ENCODE measurements at places on chromosomes 13 and 19.

- DNase-seq: no peak
These were observed 63.4 kb downstream of the EFNB2 start for GRCh38 chr13:106471957-106472543.

- no peak for DNase-seq
These were observed 690 bp upstream of the SGTA start for GRCh38 chr19:2783781-2784145.

DNA sequence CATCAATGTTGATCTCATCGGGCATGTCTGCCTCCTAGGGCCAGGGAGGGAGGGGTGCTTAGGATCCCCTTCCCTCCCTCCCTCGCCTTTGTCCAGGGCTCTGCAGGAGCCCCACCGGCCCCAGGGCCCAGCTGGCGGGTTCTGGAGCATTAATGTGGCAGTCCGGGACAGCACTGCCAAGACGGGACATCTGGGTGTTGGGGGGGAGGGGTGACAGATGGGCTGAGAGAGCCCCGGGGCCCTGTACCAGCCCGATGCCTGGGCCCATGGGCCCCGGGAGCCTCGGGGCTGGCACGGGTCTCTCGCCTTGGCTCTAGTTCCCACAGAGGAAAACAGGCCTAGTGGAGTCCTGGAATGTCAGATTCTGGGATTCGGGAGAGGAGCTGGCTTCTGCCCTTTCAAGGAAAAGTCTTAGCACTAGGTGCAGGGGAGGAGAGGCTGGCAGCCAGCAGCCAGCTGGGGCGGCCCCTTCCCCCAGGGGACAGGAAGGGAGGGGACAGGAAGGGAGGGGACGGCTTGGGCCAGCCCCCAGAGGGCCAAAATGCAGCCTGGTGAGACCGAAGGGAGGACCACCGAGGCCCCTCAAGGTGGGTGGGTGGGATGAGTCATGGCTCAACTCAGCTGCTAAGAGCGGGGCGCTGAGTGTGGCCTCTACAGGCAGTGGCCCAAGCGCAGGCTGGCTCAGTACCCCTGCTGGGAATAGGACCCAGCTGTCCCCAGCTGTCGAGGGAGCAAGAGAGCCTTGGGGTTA lies 3.1 kb downstream of the PPP1R14A start:
- no peak for DNase-seq

GRCh38 chr13:99281811-99282263 lies 23.7 kb upstream of the GPR18 start:
- DNase-seq: peak; percentile 62

DNA sequence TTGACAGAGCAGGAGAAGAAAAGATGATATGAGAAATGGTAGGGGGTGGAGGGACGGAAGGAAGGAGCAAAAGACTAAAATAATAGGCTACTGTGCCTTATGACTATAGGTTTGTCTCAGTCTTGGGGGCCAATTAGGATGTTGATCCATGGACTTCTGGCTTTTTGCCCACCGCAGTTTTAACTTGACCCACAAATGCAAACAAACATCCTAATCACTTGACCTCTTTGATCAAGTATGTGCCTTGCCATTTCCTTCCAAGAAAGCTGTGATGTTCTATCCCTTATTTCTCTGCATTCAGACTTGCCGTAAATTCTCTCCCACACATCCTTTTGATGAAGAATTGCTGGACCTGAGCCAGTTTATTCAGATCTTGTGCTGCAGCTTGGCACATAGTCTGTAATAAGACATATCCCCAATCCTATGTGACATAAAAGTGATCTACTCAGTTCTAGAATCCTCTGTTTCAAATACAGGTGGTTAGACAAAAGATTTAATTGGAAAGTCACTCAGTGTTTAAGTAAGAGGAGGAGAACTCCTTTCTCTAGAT lies 62.8 kb downstream of the TPT1 start:
- no peak for DNase-seq

DNA sequence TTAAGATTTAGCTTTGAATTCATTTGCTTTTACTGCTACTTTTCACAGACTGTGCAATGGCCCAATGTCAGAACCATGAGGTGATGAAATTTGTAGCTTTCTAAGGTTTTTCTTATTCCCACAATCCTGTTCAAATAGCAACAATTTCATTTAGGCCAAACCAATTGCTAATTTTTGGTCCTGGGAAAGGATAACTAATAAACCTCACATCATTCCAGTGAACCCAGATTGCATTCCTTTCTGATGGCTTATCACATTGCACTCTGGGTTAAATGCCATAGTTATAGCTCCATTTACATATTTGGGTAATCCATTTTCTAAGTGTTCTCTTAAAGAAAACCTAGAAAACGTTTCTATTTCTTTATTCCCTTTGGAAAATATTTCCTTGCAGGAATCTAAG lies 22.9 kb upstream of the POMP start:
- DNase-seq: no peak

Measured in activated naive CD4-positive, alpha-beta T cell treated with anti-CD3 and anti-CD28 coated beads, Interleukin-2, amount 10 ng/mL, durations not matched to agents 7 days and 5 days (primary cell).